ENCODE measurements at places on chromosomes 7 and 10.

DNA sequence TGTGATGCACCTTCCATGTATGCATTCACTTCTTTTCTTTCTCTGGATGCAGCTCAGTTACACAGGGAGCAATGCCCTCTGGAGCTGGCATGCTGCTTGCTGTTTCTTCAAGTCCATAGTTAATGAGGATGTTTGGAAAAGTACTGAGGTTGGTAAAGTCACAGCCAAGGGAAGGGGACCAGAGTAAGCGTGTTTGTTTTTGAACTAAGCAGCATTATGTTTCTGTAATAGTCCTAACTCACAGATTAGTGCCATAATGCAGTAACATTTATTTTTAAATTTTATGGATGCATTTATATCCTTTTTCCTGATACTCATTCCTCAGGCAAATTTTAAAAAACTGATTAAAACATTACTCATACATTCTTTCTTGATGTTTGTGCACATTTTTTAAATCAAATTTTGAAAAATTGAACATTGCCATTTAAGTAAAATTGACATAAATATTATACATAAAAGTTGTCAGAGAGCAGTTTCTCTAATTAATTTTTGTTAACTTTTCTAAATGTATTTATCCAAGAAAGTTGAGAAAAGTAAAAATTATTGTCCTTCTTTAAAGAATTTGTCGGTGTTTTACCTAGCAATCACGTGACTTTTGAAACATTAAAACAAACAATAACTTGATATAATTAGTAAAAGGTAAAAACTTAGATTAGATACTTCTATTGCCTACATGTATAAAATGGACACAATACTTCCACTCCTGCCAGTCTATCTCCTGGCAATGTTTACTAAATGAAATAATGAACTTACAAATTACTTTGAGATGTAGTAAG, 659.6 kb upstream of the ANKRD30A start:
- DNase-seq = no peak

GRCh38 chr10:121064491-121064890, 213.3 kb downstream of the WDR11 start:
- no peak for DNase-seq

GRCh38 chr7:156919132-156919713, 26.2 kb upstream of the LMBR1 start:
- no peak for DNase-seq

GRCh38 chr7:129739427-129739826, 127.9 kb downstream of the NRF1 start:
- DNase-seq = no peak

GRCh38 chr7:929311-929711, 25.2 kb downstream of the ADAP1 start:
- DNase-seq = no peak

DNA sequence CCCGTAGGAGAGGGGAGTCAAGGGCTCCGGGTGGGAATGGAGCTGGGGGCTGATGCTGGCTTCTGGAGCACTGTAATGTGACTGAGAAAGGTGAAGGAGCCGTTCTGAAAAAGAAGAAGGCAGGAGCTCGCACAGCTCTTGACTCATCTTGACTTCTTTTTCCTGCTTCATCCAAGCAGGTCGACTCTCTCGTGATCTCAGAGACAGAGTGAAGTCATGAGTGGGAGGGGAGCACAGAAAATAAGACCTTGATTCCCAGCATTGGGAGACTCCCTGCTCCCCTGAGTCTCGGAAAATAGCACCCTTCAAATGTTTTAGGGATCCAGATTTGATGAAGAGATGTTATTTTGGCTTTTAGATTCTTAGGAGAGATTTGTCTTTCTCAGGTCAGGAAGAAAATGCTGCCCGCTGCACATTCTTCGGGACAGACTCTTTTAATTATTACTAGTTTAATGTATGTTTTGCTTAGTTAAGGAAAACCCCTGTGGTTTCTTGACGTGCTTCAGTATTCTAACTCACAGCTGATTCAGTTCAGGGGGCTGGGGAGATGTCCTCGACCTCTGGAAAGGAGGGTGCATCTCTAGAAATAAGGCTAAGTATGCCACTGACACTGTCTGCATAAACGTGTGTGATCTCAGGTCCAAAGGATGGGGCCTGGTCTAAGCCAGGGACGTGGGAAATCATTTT, 34.1 kb downstream of the EGFR start:
- DNase-seq = no peak

DNA sequence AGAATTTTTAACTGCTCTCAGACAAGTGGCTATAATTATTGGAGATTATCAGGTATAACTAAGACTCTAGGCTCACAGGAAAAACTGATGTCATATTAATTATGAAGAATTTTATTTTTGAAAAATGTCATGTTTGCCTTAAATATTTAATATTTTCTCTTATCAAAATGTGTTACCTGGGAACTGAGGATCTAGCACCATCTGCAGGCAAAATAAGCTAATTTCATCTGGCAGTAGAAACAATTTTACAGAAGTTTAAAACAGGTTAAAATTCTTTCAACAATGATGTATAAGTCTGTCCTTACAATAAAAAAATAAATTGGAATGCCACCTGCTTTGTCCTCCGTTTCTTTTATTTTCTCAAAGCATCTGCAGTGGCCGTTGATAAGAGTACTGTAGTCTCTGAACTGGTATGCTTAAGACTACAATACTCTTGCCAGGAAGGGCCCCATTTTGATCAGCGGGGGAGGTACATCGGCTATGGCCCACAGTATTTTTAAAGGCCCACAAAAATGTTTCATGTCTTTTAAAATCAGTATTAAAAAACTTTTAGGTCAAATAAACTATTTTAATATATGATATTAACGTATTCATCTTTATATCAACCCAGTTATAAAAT, 81.3 kb downstream of the VWDE start:
- DNase-seq = no peak

- no peak for DNase-seq
Observed at GRCh38 chr7:24472093-24472492, 101.2 kb upstream of the PALS2 start.

GRCh38 chr7:13879994-13880686, 109.3 kb downstream of the ETV1 start:
- DNase-seq = no peak

- DNase-seq = no peak
Observed at GRCh38 chr7:27826357-27826756, 86.4 kb downstream of the TAX1BP1 start.

DNA sequence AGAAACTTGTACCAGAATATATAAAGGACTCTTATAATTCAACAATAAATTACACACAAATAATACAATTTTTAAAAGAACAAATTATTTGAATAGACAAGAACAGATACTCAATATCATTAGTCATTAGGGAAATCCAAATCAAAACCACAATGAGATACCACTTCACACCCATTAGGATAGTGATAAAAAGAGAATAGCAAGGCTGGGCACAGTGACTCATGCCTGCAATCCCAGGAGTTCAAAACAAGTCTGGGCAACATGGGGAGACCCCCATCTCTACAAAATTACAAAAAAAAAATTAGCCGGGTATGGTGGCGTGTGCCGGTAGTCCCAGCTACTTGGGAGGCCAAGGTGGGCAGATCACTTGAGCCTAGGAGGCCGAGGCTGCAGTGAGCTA, 52.2 kb upstream of the KCNIP2 start:
- DNase-seq = no peak

GRCh38 chr7:23022258-23022769, 8.4 kb upstream of the HYCC1 start:
- DNase-seq = no peak

DNA sequence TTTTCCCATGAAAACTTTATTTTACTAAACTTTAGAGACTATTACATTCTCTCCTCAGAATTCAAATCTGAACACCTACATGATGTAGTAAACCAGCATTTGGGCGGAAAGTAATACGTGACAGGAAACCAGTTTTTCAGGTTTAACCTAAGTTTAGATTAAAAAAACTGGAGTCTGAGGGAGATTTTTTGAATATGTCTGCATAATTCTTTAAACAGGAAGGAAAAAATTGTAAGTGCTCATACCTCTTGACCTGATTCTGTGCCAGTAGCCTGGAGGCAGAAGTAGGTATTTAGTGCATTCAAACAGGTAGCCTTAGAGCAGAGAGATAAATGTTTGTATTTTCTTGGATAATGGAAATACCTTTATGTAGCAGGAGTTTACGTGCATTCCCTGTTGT, 224.3 kb downstream of the MDFIC start:
- DNase-seq = no peak

GRCh38 chr10:109207361-109207760, 716.0 kb downstream of the XPNPEP1 start:
- DNase-seq = no peak

DNA sequence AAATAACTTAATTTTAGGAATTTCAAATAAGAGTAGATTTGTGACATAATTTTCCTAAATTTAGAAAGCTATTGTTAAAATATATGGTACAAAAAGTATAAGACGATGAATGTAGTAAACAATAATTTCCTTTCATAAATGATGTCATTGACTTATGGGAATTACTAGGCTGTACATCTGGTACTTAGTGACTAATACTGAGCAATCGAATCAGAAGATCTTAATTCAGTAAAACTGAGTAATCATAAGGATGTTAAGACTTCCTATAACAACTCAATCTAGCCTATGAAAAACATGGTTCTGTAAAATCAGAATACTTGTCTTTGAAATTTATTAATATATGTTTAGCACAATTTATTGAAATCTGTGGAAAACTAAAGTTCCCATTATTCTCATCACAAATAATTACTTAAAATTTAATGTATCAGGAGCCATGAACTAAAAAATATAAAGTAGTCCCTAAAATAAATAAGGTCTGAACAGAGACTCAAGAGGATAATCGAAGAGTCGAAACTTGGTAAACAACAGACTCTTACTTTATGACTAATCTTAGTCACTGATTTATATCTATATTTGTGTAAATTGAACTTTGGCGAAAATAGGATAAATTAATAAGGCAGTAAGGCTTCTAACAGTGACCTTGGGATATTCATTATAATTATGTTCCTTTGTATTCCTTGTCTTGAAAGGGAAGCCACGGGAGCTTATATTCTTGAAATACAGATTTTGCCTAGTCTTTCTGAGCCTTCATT, 142.1 kb downstream of the HGF start:
- no peak for DNase-seq

Measured in GF-D8 (cell line).